ENCODE measurements at places on chromosomes 12 and 14. TPM values are rescaled to one million over a fixed set of nuclear protein-coding genes. Genes with fewer than 3 reads are reported as not detected.

The ZNF385A gene
- total RNA-seq, result 0.81 TPM

The SRP54 gene
- total RNA-seq, result 88.8 TPM

The ADAM21 gene
- 0.44 TPM for total RNA-seq

The SLC39A5 gene
- total RNA-seq, result 0.38 TPM

The CLEC2A gene
- not detected for total RNA-seq

The KRT5 gene
- 0.65 TPM for total RNA-seq

The BCL2L14 gene
- not detected for total RNA-seq

The FSCB gene
- total RNA-seq, result not detected

The TAS2R20 gene
- 1.6 TPM for total RNA-seq

The KRT80 gene
- total RNA-seq, result 0.16 TPM

The IAPP gene
- not detected for total RNA-seq

The KIF21A gene
- 3.2 TPM for total RNA-seq

The SRGAP1 gene
- 2.9 TPM for total RNA-seq

The RNASE2 gene
- not detected for total RNA-seq

The NANOG gene
- not detected for total RNA-seq

The FAM90A1 gene
- not detected for total RNA-seq

The C14orf119 gene
- total RNA-seq, result 47.2 TPM

The FOXA1 gene
- not detected for total RNA-seq

The SAMD15 gene
- 0.49 TPM for total RNA-seq

The TAS2R9 gene
- total RNA-seq, result 0.13 TPM

The ARL6IP4 gene
- 210 TPM for total RNA-seq

The OR6C1 gene
- total RNA-seq, result not detected

The SIX6 gene
- not detected for total RNA-seq

The GPR132 gene
- under 0.01 TPM for total RNA-seq

The SLCO1A2 gene
- total RNA-seq, result not detected

The ZNF891 gene
- total RNA-seq, result 0.32 TPM
